ENCODE measurements at places on chromosomes 12 and 14.

GRCh38 chr14:60276347-60276746, 27.3 kb downstream of the PPM1A start:
- no peak for DNase-seq

DNA sequence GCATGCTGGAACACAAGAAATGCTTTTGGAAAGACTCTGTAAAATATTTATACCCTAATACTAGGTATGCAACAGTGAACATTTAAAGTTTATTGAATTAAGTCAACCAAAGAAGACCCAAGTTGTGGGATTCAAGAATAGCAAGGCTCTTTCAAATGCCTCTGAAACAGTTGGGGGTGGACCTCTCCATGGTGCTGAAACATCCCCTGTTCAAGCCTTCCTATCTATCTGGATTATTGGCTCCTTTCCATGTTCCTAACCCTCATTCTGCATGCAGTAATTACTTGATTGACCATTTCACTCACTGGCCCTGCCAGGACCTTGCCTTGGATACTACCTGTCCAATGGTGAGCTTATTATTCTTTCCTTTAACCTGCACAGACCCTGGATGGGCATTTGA, 349.7 kb downstream of the NRXN3 start:
- DNase-seq: no peak

GRCh38 chr12:7472060-7472459, 28.1 kb upstream of the CD163L1 start:
- DNase-seq: no peak

GRCh38 chr12:51630986-51631385, 40.0 kb downstream of the SCN8A start:
- no peak for DNase-seq

- DNase-seq: no peak
Observed at GRCh38 chr14:81884382-81884781, 350.7 kb upstream of the SEL1L start.

GRCh38 chr14:91307046-91307445, 62.5 kb upstream of the GPR68 start:
- no peak for DNase-seq

GRCh38 chr14:63892265-63892664, 39.5 kb downstream of the SYNE2 start:
- no peak for DNase-seq

- DNase-seq: no peak
Observed at GRCh38 chr14:65095633-65096205, 6.6 kb downstream of the MAX start.

DNA sequence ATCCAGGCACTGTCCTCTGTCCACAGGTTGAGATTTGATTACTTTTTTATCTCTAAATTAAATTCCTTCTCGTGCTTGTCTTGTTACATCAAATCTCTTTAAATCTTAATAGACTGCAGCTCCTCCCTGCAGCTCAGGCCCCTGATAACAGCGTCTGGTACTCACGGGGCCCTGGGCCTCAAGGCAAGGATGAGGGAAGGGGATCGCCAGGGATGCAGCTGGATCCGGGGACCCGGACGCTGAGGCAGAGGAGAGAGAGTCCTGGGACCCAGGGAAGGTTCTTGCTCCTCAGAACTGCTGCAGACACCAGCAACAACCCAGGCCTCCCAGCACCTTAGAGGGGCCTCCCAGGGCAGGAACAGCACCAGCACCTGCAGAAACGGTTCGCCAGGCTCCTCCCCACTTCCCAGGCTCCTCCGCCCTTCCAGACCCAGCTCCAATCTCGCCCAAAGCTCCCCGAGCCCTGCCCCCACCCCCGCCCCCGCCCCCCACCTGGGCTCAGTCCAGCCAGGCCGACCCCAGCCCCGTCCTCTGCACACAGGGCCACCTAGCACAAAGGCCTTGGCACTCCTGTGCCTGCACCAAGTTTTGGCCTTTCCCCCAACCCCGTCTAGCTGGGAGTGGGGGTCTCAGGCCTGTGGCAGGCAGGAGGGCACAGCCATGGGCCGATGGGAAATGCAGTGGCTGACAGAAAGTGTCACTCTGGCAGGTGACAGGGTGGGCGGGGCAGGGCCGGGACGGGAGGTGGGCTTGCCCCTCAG, 60.3 kb upstream of the GALNT9 start:
- no peak for DNase-seq

GRCh38 chr14:82094829-82095345, 561.2 kb upstream of the SEL1L start:
- DNase-seq: no peak

DNA sequence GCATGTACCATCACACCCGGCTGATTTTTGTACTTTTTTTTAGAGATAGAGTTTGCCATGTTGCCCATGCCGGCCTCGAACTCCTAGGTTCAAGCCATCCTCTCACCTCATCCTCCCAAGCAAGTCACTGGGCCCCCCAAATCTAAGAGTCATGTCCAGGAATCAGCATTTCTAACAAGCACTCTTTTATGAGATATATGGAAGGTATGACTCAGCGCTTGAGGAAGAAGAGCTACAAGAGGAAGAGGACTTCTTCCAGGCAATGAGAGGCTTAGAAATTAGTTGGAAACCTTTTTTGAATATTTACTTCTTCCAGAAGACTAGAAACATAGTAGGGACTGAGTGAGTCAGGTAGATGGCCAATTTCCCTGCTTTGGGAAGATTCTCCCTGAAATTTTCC, 114.5 kb downstream of the HMGA2 start:
- DNase-seq: no peak

DNA sequence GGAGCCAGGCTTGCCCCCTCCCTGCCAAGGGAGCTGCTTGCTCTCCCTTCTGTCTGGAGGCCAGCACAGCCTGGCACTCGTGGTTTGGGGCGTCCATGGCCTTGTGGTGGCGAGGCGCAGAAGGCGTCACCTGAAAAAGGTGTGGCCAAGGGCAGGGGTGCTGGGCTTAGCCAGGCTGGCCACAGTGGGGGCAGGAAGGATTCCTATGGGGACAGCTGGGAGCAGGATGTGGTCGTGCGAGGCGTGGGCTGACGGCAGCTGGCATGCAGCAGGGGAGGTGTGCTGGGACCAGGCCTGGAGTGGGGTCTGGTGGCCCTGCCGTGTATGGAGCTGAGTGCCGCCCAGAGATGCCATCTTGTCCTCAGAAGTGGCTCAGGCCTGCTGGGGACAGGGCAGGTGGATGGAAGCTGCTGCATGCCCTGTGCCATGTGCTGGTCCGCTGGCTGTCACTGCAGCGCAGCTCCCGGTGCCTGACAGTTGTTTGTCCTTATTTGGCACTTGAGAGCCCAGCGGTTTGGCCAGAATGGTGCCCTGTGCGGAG, 30.0 kb downstream of the SH2B3 start:
- DNase-seq: no peak

DNA sequence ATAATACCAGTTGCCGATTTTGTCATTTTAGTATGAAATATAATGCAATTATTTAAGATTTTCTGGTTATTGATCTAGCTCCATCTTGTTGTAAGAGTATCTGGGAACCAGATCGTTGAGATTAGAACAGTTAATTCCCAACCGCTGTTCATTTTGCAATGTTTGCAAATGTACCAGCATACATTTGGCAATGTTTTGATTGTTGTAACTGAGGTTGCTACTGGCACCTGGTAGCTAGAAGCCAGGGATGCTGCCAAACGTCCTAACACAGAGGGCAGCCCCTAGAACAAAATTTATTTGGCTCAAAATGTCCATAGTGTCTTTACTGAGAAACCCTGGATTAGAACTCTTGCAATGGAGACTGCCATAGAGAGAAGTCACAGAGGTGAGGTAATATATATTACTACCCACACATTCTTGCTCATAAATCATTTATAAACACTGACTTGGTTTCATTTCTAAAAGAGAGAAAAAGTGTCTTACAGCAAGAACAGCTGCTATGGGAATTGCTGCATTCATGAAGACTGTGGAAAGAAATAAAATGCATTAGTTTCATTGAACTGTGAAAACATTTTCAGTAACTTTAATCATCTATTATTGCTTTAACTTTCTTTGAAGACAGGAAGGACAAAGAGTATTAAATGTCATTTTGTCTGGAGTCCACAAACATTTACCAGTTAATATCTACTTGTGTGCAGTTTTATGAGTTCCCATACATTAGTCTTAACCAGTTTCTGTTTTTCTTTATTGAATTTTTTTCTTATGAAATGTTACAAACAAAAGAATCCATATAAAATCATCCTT, 46.2 kb downstream of the ABCC9 start:
- DNase-seq: no peak

DNA sequence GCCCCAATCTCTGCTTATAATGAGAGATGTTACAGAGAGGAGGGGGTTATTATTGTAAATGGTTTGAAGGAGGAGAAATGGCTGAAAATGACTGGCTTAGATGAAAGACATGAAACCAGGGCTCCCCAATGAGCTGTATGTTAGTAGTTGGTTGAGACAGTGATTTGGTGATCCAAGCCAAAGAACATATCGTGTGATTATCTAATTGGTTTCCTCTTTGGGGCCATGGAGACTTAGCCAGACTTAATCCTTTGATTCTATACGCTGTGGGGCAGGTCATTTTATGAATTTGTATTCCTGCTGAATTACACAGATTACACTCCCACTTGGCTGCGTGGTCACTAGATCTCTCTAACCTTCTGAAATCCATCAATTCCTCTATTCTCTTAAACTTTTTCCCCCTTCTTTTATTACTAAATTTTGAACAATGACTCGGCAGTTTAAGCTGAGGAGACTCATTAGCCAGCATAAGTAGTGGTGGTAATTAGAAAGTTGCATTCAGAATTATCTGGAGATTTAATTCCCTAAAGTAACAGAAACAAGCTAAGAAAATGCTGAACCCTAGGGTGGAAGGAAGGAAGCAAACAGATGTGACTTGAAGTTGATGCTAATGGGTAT, 5.3 kb downstream of the TTC8 start:
- DNase-seq: no peak

DNA sequence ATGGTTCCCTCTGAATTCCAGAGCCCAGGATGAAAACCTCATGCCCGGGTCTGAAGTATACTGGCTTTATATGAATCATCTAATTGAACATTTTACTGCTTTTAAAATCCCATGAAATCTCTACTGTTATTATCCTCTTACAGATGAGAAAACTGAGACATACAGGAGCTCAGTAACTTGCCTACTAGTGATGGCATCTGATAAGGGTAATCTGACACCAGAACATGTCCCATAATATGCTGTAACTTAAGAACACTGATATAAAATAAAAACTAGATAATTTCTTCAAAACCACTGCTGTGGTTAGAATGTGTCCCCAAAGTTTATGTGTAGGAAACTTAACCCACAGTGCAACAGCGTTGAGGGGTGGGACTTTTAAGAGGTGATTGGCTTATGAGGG, 219.6 kb upstream of the TMTC1 start:
- DNase-seq: no peak

DNA sequence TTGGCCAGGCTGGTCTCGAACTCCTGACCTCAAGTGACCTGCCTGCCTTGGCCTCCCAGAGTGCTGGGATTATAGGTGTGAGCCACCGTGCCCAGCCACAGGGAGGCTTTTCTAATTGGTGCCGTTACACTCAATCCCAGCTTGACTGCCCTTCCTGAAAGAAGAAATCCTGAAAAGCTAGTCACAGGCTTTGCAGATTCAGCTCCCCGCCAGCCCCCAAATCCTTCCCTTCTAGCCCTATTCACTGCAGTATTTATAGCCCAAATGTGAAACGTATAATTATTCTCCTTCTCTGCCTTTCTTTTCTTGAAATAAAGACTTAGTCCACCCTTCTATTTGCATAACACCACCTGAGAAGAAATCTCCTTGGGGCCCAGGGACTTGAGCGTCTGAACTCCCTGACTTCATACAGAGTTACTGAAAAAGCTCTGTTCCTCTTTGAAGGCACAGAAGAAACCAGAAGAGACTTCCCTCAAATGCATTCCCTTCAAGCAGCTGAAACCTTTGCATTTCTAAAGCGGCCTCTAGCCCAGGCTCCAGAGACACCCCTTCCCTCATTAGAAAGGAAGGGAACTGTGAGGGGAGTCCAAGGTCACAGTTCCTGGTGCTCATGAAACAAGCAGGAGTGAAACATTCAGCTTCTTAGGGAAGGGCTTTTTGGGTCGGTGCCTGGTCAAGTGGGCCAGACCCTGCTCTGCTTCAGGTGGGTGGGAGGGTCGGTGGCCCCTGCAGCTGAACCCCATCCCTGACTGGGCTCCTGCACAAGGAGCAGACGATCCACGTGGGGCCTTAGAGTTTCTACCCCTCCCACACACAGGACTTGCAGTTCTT, 42.3 kb upstream of the BATF start:
- DNase-seq: no peak

DNA sequence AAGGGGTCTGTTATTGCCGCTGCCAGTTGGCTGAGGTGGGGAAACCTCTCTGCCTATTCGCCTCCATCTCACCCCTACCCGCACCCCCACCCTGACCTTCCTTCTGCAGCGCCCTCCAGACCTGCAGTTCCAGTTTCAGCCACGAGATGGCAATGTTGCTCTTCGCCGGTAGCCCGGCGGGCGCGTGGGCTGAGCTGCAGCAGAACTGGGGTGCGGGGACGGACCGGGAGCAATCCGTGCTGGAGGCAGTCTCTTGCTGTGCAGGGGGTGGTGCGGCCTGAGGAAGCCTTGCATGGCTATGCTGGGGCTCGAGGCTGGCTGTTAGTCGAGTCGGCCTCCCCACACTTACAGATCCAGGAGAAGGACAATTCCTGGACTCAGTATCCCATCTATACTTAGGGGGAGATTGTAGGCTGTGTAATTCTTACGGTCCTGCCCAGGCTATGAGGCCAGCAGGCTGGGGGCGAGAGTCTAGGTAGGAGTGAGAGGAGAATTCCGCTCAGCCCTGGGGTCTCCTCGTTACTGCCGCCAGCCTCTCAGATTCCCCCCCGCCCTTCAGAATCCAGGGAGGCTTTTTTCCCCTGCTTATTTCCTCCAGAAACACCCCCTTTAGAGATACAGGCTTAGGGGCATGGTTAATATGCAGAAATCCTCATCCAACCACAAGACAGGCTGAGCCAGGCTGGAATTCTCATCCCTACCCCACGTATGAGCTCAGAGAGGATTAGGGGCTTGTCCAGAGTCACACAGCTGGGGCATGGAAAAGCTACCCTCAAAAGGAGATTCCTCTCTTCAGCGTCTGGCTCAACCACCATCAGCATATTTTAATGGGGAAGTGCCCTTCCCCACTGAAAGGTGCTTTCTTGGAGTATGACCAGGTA, 118.2 kb downstream of the AACS start:
- DNase-seq: peak; percentile 54

DNA sequence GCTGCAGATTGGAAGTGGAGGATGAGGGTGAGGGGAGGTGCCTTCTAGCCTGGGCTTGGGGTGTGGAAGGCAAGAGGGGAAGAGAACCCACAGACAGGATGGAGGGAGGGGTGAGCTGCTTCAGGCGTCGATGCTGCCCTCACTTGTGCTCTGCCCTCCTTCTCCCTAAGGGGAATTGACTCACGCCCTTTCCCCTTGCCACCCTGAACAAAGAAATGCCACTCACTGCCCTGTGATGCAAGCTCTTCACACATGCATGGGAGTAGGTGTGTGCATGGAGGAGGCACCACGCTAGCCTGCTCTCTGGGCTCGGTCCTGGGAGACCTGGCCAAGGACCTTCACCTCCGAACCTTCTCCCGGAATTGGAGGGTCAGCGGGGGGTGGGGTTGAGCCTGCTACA, 35.7 kb upstream of the PRMT8 start:
- no peak for DNase-seq

- peak; percentile 13 for DNase-seq
Observed at GRCh38 chr14:106442857-106443256, 916.5 kb downstream of the TMEM121 start.

Measured in stimulated activated CD4-positive, alpha-beta T cell treated with anti-CD3 and anti-CD28 coated beads, TNF-alpha, amount 100 ng/mL, for 1 hour (primary cell).